ENCODE measurements at places on chromosomes 3 and 15.

DNA sequence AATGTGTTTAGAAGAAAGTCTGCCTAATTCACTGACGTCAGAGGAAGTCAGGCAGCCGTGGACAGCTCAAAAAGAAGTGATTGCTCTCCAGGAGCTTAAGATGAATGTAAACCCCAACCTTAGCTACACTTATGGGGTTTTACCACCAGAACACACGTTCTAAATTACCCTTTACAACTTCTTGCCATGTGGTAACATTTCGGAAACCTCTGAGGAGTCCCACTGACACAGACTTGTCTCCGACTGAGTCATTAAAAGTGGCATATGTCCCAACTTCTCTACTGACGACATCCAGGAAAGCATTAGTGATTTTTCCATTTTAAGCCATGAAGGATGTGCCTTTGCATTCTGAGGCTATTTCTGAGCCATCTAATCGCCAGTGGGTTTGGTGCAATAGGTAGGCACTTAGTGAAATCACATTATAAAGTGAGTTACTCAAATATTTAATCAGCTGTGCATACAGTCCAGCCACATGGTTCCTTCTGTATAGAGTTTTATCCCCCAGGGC is 32.4 kb downstream of the C2CD4A start:
- no peak for DNase-seq

DNA sequence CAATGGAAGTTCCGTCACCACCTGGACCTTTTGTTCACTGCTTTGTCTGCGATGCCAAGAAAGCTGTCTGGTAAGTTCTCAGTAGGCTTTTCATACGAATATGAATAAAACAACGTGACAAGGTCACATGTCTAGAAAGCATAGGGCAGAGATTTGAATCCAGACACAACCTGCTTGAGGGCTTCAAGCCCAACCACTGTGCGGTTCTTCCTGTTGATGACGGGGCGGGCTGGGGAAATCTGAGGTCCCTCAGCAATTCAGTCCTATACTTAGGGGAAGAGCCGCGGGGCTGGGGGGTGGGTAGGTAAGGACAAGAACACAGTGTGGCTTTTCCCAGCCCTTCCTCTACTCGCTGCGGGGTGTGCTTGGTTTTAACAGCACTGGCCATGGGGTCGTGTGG is 32.4 kb upstream of the SMAD3 start:
- no peak for DNase-seq

- DNase-seq: no peak
These were observed 102.6 kb downstream of the DPH6 start for GRCh38 chr15:35443376-35443775.

GRCh38 chr3:50442945-50443579 is 60.4 kb downstream of the CACNA2D2 start:
- DNase-seq: no peak

Data from NCI-H1417 treated with DMSO at 0.1 percent for 48 hours (cell line).